ENCODE measurements at places on chromosomes 5 and 9.

DNA sequence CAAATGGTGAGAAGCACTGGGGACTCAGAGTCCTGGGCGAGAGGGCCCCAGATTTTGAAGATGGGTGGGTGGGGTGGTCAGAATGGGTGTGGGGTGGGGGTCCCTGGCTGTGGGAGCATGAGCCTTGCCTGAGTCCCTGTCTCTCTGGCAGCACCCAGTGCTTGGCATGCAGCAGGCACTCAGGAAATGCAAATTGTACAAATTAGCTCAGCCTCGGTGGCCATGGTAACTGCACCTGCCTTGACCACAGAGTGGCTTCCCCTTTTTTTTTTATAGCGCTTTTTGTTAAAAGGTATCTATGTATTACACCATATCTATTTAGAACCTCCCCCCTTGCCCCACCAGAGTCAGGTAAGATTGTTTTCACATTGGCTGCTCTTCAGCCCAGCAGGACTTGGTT is 19.2 kb upstream of the PITX1 start:
- DNase-seq = no peak

DNA sequence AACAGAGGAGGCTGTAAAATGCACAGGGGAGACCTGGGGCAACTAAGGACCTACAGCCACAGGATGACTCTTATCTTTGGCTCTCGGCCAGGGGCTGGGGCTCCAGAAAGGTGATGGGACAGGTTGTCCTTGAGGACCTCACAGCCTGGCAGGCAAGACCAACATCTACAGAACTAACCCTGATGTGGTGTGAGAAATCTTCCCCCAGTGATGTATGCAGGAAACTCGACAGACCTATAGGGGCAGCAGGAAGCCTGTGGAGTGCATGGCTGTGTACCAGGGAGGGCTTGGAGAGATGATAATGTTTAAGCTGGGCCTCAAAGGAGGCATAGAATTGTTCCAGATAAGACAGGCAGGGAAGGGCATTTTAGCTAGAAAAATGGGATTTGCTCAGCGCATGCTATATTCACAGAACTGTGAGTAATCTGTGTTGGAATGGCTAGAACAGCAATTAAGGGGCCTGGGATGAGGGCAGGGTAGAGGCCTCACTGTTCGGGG is 68.5 kb upstream of the SLC25A51 start:
- DNase-seq = no peak

DNA sequence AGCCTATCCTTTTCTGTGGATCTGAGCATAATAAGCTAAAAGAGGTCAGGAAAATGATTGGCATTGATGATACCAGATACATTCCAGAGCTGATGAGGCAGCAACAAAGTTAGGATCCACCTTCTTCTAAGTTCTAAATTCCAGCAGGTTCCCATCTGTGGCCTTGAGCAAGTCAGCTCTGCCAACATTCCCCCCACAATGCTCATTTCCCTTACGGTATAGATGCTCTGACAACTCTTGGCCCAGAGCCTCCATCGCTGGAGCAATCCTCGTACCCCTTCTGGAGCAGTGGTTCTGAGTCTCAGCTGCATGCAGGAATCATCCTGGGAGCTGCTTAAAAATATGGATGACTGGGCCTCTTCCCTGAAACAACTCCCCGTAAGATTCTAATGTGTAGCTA is 78.1 kb downstream of the MED27 start:
- DNase-seq = no peak

GRCh38 chr9:121574774-121575519 is 75.3 kb upstream of the GGTA1 start:
- no peak for DNase-seq

DNA sequence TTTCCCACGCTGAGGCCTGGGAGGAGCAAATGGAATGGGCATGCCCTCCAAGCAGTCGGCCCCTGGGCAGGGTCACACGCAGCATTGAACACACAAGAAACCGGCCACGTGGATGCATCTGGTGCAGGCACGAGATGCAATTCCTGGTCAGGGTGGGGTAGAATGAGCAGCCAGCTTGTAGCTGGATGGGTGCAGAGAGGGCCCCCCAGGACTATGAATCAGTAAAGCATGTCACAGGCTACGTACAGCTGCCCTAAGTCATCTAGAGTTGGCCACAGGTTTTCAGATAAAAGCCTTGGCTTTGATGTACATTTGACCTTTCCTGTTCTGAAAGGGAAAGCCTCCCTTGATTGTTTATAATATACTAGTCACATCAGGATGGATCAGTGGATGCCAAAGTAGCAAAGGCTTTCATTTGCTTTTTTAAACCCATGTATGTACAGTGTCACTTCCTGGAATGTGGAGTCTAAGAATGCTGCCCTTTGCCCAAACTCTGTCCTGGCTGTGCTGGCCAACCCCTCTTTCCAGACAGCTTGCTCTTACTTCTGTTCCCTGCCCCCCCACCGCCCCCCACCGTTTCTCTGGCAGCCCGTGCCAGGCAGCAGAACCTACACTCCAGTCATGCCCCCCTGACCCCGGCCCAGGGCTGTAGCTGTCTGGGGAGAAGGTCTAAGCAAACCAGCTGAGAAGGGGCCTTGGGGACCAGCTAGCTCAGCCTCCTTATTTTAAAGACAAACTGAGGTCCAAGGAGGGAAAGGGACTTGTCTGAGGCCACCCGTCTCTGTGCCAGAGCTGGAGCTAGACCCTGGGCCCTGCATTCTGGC is 169.2 kb downstream of the HSPA4 start:
- DNase-seq = no peak

- no peak for DNase-seq
Observed at GRCh38 chr5:110251366-110251765, 475.1 kb downstream of the TMEM232 start.

- DNase-seq = no peak
Observed at GRCh38 chr5:108386345-108387061, 4.6 kb upstream of the FBXL17 start.

GRCh38 chr5:172584638-172585037 is 56.4 kb upstream of the NEURL1B start:
- DNase-seq = no peak

DNA sequence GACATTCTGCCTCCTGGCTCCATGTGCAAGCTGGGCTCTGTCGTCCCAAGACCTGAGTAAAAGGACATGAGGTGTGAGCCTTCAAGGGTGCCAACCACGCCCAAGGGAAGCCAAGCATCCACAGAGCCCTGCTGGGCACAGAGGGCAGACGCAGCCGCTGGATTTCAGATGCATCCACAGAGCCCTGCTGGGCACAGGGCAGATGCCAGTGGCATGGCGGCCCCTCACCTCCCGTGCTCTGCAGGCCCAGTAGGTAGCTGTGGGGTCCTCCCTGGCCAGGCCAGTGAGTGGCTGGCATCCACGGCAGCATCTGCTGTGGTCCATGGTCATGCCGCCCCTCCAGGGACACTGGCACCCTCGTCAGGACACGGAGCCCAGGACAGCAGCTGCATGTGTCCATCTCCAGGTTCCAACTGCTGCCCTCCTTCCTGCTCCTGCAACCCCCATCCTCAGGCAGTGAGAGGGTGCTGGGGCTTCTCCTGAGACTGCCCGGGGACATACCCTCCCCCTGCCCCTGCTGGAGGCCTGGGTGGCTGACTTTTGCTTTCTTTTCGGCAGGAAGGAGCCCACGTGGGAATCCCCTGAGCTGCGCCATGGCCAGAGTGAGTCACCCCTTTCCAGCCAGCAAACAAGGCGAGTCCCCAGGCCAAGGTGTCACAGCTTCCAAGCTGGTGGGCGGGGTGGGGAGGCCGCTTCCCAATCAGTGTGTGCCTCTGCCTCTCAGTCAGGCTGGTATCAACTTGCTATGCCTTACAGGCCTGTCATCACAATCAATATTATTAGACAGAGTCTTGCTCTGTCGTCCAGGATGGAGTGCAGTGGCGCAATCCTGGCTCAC is 4.0 kb upstream of the TRAF2 start:
- no peak for DNase-seq

GRCh38 chr5:144794922-144795321 is 624.2 kb downstream of the KCTD16 start:
- DNase-seq = peak; percentile 20

- DNase-seq = no peak
Observed at GRCh38 chr9:131714821-131715220, 25.1 kb downstream of the RAPGEF1 start.

DNA sequence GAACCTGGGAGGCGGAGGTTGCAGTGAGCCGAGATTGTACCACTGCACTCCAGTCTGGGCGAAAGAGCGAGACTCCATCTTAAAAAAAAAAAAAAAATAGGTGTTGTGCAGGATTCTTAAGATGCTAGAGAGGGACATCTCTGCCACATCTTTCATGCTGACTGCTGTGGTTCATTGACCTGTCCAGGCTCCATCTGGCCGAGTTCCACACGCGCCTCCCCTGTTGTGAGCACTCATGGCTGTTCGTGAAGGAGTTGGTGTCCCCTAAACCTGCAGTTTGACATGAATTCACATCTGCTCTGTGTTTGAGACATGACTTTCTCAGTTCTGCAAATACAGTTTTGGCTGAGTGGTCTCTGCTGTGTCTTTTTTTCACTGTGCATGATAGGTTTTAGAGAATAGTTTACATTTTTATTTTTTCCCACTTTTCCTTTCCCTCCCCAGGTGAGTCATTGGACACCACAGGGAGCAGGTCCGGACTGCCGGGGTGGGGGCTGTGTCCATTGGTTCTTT is 5.3 kb downstream of the NXNL2 start:
- DNase-seq = no peak

- no peak for DNase-seq
Observed at GRCh38 chr5:121415270-121415669, 436.4 kb upstream of the FTMT start.

DNA sequence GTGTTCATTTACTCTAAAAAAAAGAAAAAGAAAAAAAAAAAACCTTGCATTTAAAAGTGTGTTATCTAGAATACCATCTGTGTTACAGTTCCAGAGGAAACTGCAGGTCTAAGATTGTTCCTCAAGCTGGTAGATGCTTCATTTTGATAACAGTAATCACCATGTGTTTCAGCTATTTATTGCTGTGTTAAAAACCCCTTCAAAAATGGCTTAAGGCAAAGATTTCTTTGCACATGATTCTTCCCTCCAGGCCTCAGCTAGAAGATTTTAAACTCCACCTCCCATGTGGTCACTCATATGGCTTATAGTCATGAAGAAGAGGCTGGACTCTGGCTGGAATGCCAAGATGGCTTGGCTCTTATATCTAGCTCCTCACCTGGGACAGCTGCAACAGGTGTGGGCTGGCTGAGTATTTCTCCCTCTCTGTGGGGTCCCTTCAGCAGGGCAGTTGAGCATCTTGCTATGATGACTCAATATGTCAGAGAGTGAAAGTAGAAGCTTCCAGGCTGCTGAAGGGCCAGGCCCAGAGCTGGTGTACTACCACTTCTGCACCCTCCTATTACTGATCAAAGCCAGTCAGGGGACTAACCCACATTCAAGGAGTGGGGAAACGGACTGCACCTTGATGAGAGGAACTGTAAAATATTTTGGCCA is 920.4 kb upstream of the DMAC1 start:
- no peak for DNase-seq

DNA sequence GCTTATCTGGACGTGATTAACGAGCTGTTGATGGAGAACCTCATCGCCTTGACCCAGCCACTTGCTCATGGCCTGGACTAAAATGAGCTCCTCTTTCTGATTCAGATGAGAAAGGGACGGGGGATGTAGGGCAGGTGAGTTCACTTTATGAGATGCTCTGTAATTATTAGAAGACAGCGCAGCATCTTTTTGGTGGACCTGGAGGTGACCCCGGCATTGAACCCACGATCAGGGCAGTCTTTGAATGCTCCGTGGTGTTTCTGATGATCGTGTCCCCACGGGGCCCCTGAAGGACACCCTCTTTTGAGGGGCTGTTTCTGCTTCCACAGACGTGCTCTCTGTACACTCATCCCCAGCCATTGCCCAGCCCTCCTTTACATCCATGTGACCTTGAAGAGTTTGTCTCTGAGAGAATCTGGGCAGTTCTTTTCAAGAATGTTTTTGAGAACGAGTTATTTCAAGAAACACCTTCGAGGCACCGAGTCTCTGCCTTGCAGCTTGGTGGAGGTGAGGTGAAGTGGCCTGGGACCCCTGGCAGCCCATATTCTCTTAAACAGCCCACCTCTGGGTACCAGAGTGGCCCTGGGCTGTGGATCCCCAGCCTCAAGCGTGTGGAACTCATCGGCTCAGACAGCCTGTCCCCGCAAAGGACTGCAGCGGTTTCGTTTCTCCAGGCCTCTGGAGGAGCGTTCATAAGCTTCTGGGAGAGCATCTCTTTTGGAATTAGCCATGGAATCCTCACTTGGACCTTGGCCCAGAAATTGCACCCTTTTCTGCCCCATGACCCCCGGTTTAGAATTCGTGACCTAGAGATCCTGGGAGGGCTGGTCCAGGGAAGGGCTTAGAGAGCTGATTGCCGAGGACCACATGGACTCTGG is 50.3 kb downstream of the COL5A1 start:
- DNase-seq = peak; percentile 16

GRCh38 chr9:76873056-76873792 is 32.7 kb downstream of the PRUNE2 start:
- peak; percentile 32 for DNase-seq

- peak; percentile 17 for DNase-seq
Observed at GRCh38 chr5:404666-405241, 38.2 kb upstream of the EXOC3 start.

DNA sequence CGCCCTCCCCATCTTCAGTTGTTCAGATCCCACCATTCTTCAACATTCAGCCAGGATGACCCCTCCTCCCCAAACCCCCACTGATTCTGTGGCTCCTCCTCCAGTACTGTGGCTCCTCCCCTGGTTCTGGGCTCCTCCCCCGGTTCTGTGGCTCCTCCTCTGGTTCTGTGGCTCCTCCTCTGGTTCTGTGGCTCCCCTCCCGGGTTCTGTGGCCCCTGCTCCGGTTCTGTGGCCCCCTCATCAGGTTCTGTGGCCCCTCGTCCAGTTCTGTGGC is 32.8 kb downstream of the C5orf15 start:
- no peak for DNase-seq

- DNase-seq = no peak
Observed at GRCh38 chr5:100896054-100896453, 7.0 kb downstream of the ST8SIA4 start.

GRCh38 chr9:99357575-99357974 is 135.5 kb downstream of the SEC61B start:
- DNase-seq = no peak

GRCh38 chr9:10538073-10538472 is 74.7 kb downstream of the PTPRD start:
- DNase-seq = no peak

- peak; percentile 72 for DNase-seq
Observed at GRCh38 chr5:155258161-155258560, 244.6 kb downstream of the KIF4B start.

DNA sequence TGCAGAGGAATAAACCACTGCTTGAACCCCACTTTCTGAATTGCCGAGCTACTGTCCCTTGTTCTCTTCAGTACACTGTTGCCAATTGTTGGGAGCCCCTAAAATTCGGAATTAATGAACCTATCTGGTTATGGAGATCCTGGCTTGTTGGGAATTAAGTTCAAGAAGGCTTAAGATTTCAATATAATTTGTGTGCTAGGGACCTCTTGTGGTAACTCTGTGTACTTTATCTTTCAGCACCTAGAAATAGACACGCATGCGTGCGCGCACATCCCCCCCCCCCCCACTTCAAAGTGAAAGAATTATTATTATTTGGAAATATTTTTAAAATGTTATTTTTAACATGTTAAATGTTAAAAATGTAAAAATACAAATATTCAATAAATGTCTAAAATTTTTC is 53.3 kb upstream of the FAM169A start:
- no peak for DNase-seq
